ENCODE measurements at places on chromosomes 12 and 14.

DNA sequence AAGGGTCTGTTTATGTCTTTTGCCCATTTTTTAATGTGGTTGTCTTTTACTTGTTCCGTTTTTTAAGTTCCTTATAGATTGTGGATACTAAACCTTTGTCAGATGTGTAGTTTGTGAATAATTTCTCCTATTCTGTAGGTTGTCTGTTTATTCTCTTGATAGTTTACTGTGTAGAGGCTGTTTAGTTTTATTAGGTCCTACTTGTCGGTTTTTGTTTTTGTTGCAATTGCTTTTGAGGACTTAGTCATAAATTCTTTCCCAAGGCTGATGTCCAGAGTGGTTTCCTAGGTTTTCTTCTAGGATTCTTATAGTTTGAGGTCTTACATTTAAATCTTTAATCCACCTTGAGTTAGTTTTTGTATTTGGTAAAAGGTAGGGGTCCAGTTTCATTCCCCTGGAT, 33.9 kb downstream of the SLC39A9 start:
- no peak for DNase-seq

DNA sequence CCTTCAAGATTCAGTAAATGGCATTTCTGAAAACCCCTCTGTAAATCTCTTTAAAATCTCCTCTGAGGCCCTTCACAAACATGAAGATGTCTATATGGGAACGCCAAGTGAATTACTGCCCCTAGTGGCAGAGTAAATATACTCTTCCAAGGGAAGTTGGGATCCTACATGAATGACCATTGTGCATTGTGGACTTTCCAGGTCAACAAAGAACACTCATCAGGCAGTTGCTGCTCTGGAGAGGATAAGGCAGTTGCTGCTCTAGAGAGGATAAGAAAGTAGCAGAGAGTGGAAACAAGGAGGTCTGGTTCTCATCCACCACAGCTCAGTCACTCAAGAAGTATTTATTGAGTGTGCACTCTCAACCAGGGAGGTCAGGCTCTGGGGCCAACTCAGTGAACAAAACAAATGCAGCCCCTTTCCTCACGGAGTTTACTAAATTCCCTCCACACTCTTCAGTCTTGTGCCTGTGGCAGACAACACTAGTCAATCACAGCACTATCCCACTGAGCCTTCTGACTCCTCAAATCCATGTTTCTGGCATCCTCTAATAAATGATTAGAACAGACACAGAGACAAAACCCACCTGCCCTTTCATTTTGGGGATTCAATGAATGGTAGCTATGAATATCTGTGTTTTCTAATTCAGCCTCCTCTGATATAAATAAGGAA, 52.9 kb downstream of the SVOP start:
- no peak for DNase-seq

GRCh38 chr14:105107351-105107750, 42.1 kb upstream of the GPR132 start:
- DNase-seq = no peak

DNA sequence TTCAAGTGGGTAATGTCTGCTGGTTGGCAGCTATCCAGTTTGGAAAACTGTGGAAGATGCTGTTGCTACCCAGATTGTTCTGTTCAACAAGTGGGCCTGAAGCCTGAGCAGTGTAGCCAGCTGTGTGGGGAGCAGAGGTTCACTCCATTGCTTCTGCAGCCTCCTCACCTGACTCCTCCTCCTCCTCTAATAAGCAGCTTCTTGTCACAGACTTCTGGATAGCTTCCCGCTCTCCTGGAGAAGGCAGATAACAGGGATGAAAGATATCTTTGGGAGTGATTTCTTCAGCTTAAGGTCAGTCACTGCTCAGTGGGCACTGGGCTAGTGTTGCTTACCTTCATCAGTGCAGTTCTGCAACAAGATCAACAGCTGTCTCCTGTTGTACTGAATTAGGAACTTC, 2.0 kb downstream of the POP5 start:
- DNase-seq = no peak

GRCh38 chr12:119198440-119198839, 19.7 kb downstream of the HSPB8 start:
- DNase-seq = no peak

GRCh38 chr12:5648692-5649359, 216.9 kb downstream of the NTF3 start:
- DNase-seq = no peak

GRCh38 chr12:100755186-100755585, 39.4 kb upstream of the ANO4 start:
- no peak for DNase-seq

DNA sequence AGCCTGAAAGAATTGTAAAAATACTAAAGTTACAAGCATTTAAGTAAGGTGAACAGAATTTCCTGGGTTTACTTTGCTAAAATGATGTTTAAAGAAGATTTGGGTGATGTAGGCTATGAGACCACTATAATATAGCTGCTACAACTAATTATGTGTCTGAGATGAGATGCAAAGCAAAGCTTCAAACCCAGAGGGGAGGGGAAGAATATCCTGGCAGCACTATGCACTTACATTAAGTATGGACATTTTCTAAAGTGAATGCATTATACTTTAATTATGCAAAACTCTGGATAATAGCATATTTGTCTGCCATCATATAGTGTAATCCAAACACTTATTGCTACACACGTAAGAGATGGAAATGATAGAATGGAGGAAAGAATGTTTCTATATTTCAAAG, 1003.7 kb downstream of the GALC start:
- DNase-seq = no peak

- no peak for DNase-seq
Observed at GRCh38 chr12:4997939-4998338, 45.7 kb upstream of the KCNA5 start.

- DNase-seq = no peak
Observed at GRCh38 chr12:131561051-131561450, 149.8 kb upstream of the SFSWAP start.

Measured in stimulated activated CD8-positive, alpha-beta memory T cell treated with anti-CD3 and anti-CD28 coated beads, Interleukin-15, amount 100 ng/mL, for 1 hour (primary cell).